ENCODE measurements at places on chromosomes 2 and 18. TPM values are rescaled to one million over a fixed set of nuclear protein-coding genes. Genes with fewer than 3 reads are reported as not detected.

The HES6 gene
- 4.0 TPM for total RNA-seq

The IL37 gene
- 118 TPM for total RNA-seq

The CABYR gene
- total RNA-seq = 1.2 TPM

The CHMP1B gene
- total RNA-seq = 123 TPM

The UBE2E3 gene
- 56.2 TPM for total RNA-seq

The GREB1L gene
- 7.6 TPM for total RNA-seq

The FZD7 gene
- 13.5 TPM for total RNA-seq

The IL36B gene
- total RNA-seq = 7.9 TPM

The TMEFF2 gene
- total RNA-seq = 0.36 TPM

The RFTN2 gene
- total RNA-seq = 1.4 TPM

The BOK gene
- 61.6 TPM for total RNA-seq

The SNTG2 gene
- 3.2 TPM for total RNA-seq

The LAMA3 gene
- total RNA-seq = 272 TPM

The MREG gene
- total RNA-seq = 26.1 TPM

The IL1RN gene
- 129 TPM for total RNA-seq

The EFEMP1 gene
- total RNA-seq = 93.1 TPM

The FN1 gene
- 45.8 TPM for total RNA-seq

The ABCG5 gene
- not detected for total RNA-seq

The SCYGR4 gene
- 1.5 TPM for total RNA-seq

The UPP2 gene
- not detected for total RNA-seq

The SLC8A1 gene
- 2.4 TPM for total RNA-seq

The HDHD2 gene
- total RNA-seq = 24.3 TPM

The STEAP3 gene
- 19.9 TPM for total RNA-seq

The DHRS9 gene
- total RNA-seq = 2.2 TPM

The SDC1 gene
- total RNA-seq = 258 TPM

The GCG gene
- total RNA-seq = not detected

The VPS4B gene
- total RNA-seq = 44.2 TPM

The ACTG2 gene
- total RNA-seq = 26.7 TPM

The FSHR gene
- not detected for total RNA-seq

The TTL gene
- total RNA-seq = 43.7 TPM

The PROM2 gene
- total RNA-seq = 166 TPM

The PROKR1 gene
- 0.24 TPM for total RNA-seq

The DCDC2C gene
- not detected for total RNA-seq

The CGREF1 gene
- total RNA-seq = 1.1 TPM

The ITPRIPL1 gene
- total RNA-seq = 1.8 TPM

The GBX2 gene
- total RNA-seq = not detected

The DYSF gene
- 3.0 TPM for total RNA-seq

The CD302 gene
- total RNA-seq = 13.9 TPM

The CD226 gene
- total RNA-seq = 0.23 TPM

The CNDP1 gene
- total RNA-seq = 0.21 TPM

The FAHD2B gene
- 21.5 TPM for total RNA-seq

The ORC2 gene
- total RNA-seq = 13.3 TPM

The LYG2 gene
- total RNA-seq = 16.0 TPM

The GRB14 gene
- total RNA-seq = 8.4 TPM
